ENCODE measurements at places on chromosomes 3 and 15. TPM values are rescaled to one million over a fixed set of nuclear protein-coding genes. Genes with fewer than 3 reads are reported as not detected.

Gene ACTC1
- 1.0 TPM for polyA plus RNA-seq

Gene NRROS
- 0.92 TPM for polyA plus RNA-seq

Gene LYSMD2
- polyA plus RNA-seq: 5.9 TPM

Gene POTEB2
- polyA plus RNA-seq: not detected

Gene CSTA
- polyA plus RNA-seq: 7,202 TPM

Gene ZPLD1
- polyA plus RNA-seq: not detected

Gene SPINK8
- polyA plus RNA-seq: 1.2 TPM
